ENCODE measurements at places on chromosomes 5 and 9.

- no peak for DNase-seq
Observed at GRCh38 chr5:75373862-75374261, 36.8 kb downstream of the HMGCR start.

- no peak for DNase-seq
Observed at GRCh38 chr5:1745796-1746370, 53.8 kb downstream of the MRPL36 start.

GRCh38 chr5:149073213-149073612 is 10.4 kb upstream of the SH3TC2 start:
- no peak for DNase-seq

- DNase-seq = no peak
Observed at GRCh38 chr9:93859431-93860215, 95.5 kb downstream of the BARX1 start.

GRCh38 chr5:149799965-149800516 is 69.9 kb downstream of the PPARGC1B start:
- DNase-seq = no peak

- DNase-seq = no peak
Observed at GRCh38 chr5:78738693-78739300, 90.2 kb upstream of the LHFPL2 start.

DNA sequence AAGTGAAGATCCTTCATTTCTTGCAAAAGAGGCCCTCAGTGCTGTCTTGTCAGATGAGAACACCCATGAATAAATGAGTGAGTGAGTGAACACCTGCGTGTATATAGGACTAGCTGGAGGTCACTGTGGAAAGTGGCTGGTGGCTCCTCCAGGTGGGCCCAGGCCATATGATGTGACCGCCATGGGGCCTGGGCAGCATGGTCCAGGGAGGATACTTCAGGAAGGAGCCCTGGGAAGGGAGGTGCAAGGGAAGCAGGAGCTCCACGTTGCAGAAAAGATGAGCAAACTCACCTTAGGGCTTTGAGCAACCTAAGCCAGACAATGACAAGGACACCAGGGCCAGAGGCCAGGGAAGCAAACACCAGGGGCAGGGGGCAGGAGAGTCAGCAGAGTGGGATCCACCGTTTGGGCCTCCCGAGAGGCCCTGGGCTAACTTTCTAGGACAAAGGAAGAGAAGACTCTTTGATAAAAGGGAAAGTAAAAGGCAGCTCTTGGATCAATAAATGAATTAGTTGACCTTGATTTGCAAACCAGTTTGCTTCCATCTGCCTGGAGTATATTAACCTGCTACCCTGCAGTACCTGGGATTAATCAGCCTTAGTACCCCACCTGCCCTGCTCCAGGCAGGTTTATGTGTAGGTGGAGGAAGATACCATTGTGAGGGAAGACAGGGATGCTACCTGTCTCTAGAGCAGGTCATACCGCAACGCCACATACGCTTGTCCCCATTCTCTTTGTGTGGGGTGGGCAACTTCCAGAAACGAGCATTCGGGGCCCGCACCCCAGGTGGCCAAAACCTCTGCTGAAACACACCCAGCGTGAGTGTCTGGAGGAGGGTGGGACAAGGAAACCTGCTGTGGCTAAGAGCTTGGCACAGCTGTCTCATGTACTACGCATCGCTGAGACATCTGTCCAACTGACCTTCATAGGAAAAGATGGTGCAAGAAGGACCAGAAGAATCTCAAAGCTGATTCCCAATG is 51.4 kb upstream of the OLFM1 start:
- DNase-seq = no peak

DNA sequence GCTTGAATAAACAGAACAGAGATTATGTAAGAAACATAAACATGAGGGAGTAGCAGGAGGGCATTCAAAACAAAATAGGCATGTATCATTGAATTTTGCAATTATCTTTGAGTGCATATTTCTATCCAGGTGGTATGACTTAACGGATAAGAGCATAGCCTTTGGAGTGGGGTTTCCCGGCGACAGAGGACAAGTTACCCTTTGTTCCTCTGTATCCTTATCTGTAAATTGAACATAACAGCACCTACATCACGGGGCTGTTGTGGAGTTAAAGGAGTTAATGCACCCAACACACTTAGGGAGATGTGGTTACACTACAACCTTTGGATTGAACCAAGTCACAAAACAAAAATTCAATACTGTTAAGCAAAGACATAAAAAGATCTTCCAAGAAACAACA is 314.6 kb upstream of the KIF2A start:
- no peak for DNase-seq

DNA sequence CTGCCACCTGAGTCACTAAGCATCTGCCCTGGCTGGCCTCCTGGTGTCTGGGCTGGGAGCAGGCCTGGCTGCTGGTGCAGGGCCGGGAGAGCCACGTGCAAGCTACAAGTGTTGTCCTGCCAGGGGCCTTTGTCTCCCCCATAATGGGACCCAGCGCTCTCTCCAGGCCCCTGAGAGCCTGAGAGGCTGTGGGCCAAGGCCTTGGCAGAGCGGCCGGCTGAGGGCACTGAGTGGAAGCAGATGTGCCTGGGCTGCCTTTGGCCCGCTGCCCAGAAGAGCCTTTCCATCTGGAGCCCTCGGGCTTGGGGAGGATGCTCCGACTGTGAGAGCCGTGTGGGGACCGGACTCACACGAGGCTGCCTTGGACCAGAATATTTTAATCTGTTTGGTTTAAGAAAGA is 185.5 kb downstream of the RGS3 start:
- DNase-seq = no peak

GRCh38 chr9:23322392-23322791 is 503.6 kb downstream of the ELAVL2 start:
- no peak for DNase-seq

DNA sequence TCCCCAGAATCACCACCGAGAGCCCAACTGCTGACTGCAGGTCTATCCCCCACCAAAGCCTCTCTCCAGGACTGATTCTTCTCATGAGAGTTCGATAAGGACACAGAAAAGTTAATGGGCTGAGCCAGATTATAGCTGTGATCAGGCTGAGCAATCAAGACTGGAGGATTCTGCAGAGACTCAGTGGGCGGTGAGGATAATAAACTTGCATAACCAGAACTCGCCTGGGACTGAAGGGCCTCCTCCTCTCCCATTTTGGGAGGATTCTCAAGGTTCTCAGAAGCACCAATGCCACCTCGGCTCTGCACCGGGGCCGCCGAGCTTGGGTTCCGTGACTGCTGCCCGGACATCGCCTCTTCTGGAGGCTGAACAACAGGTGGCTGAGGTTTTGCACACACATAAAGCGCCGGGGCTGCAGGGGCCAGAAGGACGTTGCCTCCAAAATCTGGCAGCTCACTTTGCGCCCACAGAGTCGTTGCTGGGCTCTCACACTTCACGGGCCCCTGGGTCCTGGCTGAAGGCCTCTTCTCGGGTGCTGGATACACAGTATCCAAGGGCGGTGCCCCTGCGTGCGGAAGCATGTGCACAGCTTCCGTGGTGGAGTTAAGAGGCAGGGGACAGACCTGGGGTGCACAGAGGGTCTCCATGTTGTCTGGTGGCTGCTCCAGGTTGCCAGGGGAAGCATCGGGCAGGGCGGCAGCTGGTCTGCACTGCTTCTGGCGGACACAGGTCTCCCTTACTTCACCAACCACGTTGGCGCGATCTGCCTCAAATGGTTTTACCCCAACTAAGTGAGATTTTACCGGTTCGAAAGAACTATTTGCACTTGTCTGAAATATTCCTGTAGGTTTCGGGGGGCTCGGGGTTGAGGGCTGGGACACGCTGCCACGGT is 7.6 kb downstream of the SEC16A start:
- no peak for DNase-seq

DNA sequence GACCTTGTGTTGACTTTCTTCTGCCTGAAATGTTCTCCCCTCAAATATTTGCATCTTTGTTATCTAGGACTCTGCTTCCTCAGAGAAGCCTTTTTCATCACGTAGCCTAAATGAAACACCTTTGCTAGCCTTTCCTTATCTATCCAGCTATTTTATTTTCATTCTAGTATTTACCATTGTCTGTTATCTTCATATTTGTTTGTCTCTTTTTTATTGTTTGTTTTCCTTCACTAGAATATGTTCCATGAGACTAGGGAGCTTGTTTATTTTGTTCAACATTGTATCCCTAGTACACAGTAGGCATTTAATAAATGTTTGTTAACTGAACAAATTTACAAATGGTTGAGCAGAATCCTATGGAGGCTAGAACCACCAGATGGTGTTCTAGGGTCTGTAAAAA is 178.0 kb downstream of the NPR3 start:
- no peak for DNase-seq

GRCh38 chr9:117043159-117043558 is 356.1 kb downstream of the TRIM32 start:
- DNase-seq = no peak

DNA sequence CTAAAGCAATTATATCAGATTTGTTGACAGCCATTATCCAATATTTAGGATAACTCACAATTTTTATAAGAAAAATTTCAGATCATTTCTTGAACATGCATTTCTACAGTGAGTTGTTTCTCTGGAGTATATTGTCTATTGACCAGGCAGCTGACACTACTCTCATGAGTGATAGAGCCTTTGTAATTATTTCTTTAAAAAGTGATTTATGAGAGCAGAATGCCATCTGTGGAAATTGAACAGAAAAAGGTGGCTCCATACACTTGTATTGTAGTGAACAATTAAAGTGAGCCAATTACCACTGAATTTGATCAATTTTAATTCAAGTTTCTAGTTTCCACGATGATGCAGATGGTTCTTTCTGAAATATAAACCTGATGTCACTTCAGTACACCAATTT is 855.4 kb downstream of the TAF11L14 start:
- no peak for DNase-seq

DNA sequence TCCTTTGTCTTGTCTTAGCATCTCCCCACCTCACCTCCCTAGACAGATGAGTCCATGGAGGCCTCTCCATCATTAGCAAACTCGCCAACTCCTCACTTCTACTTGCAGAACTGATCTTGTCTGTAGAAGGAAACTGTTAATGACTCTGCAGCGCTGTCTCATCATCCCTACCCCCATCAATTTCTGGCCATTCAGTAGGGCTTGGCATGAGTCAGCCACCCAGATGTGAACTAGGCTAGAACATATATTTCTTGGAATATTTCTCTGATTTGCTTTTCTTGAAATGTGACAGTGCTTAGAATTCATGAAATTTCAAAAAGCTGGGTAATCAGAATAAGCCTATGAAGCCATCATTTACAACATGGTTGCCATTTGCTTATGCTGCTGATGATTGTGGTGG is 1125.0 kb upstream of the DMAC1 start:
- DNase-seq = no peak

DNA sequence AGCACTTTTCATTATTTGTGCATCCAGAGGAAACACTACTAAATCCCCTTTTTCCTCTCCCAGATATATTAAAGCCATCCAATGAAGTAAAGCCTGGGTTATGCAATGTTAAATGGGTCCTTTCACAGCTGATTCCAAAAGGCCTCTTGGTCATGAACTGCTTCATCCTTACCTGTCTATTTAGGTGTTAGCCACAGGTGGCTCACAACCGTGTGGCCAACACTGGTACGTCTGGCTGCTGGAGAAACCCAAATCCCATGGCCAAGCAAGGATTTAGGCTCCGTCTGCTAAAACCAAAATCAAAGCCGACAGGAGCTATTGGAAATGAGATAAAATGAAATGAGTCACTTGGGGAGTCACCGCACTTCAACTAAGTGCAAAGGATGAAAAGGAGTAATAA is 193.9 kb downstream of the ADCY2 start:
- DNase-seq = no peak

DNA sequence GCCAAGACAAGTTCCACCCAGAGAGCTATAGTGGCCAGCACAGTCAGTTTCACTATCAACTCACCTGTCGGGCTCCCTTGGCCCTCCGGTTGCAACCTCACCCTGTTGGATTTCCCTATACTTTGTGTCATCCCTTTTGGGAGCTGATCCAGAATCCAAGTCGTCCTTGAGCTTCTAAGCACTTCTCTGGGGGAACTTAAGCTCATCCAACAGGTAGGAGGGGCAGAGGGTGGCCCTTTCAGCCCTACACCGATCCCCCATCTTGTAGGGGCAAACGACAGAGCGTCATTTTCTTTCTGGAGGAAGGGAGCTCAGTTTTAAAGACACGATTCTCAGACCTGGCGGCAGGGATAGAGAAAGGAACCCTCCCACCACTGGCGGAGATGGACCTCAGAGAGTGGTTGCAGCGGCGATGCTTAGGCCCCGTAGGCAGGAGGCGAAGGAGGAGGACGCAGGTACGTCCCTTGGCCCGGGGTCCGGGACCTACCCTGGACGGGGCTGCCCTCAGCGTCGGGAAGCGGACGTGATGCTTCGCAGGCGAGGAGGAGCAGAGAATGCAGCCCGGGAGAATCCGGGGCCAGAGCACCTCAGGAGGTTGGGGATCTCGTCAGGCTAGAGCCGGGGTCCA is 519 bp downstream of the ZER1 start:
- DNase-seq = no peak

DNA sequence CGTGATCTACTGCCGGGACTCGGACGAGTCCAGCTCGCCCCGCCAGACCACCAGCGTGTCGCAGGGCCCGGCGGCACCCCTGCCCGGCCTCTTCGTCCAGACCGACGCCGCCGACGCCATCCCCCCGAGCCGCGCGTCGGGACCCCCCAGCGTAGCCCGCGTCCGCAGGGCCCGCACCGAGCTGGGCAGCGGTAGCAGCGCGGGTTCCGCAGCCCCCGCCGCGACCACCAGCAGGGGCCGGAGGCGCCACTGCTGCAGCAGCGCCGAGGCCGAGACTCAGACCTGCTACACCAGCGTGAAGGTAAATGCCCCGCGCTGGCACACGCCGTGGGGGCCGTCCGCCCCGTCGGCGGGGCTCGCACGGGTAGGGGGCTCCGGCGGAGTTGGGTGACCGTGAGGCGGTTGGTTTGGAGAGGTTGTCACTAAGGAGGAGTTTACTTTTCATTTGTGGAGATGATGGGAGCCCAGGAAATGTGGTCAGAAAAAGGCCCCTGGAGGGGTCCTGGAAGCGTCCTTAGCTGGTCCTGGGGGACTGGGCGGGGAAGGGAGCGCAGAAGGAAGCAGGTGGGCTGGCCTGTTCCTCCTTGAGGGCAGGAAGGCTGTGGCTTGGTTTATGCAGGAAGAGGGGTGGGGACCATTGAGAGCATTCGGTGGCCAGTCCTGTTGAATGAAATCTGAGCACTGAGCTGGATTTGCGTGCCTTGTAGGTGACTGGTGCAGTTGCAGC is 647 bp downstream of the PDE8B start:
- no peak for DNase-seq

DNA sequence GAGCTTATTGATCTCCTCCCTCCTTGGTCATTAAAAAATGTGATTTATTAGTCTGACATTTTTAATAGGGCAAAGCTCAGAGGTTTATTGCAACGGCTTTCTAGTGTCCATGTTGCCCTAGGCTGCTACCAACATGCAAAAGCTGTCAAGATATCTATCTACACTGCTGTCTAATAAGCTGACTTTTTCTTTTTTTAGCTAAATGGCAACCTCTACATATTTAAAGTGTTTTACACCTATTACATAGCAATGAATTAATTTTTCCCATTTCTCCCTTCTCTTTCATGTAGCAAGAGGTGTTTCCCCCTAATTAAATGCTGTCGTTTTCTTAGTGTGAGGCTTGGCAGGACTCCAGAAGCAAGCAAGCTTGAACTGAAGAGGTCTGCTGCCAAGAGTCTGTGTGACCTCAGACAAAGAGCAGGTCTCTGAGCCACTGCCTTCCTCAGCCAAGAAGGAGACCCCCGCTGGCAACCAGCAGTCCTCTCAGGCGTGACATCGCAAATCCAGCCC is 79.4 kb downstream of the GAS1 start:
- DNase-seq = no peak

- DNase-seq = no peak
Observed at GRCh38 chr5:71830681-71831539, 111.8 kb downstream of the CARTPT start.
